Stimulated activated CD8-positive, alpha-beta memory T cell treated with anti-CD3 and anti-CD28 coated beads, Interleukin-4, amount 100 ng/mL, for 4 hours (primary cell): ENCODE measurements at places on chromosomes 7 and 10.

DNA sequence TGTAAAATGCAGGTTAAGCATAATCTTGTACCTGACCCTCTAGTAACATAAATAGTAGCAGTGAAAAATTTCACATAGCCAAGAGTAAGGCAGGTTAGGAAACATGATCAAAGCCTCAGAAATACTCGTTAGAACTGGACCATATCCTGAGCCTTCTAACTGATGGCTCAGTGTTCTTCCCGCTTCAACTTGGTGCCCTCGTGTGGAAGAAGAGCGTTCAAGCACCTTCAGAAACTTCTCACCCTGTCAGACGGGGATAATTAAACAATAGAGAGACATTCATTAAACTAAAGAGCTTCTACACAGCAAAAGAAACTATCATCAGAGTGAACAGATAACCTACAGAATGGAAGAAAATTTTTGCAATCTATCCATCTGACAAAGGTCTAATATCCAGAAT, 124.5 kb downstream of the MYOF start:
- DNase-seq: no peak

DNA sequence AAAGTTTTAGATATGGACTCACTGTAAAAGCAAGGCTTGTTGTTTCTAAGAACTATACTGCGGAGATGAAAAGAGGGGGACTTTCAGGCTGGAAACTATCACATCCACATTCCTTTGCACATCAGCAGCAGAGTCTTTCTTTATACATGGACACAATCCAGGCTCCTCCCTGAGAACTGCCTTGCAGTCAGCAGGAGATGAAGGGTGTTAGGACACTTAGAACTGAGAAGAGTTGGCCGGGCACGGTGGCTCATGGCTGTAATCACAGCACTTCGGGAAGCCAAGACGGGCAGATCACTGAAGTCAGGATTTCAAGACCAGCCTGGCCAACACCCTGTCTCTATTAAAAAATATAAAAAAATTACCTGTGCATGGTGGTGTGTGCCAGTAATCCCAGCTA, 9.7 kb upstream of the GARS1 start:
- DNase-seq: no peak

- no peak for DNase-seq
Measured at GRCh38 chr10:124640538-124641231, 103.5 kb downstream of the FAM53B start.

DNA sequence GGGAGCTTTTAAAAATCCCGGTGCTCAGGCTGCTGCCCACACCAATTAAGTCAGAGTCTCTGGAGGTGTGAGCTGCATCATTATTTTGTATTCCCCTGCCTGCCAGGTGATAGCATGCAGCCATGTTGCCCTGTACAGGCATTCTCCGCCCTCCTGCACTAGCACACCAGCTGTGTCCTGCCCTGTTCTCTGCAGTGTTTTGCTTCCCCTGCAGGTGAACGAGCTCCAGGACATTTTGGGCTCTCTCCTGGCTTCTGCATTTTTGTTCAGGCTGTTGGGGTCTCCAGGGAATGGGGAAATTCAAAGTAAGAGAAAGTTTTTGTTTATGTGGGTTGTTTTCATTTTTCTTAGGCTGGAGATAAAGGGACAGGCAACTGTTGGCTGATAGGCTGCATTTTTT, 271.0 kb upstream of the COBL start:
- DNase-seq: no peak

DNA sequence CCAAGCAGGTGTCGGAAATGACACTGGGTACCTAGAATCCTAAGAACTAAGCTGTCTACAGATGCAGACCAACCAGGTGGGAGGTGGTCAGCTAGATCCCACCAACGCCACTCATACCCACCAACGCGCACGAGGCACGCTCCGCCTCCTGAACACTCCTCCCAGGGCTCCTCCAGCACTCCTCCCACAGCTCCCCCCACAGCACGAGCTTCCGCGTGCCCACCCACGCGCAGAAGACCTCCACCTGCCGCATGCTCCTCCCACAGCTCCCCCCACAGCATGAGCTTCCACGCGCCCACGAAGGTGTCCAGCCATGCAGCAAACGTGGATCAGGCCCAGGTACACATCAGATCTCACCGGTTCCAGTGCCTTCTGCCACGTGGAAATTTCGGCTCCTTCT, 196.0 kb downstream of the MAD1L1 start:
- DNase-seq: no peak

- no peak for DNase-seq
Measured at GRCh38 chr10:130485958-130486895, 350.0 kb downstream of the GLRX3 start.

GRCh38 chr7:45055594-45056219, 33.1 kb downstream of the NACAD start:
- DNase-seq: no peak

GRCh38 chr7:141354251-141354650, 197.0 kb upstream of the AGK start:
- no peak for DNase-seq
